ENCODE measurements at places on chromosomes 6 and 20.

DNA sequence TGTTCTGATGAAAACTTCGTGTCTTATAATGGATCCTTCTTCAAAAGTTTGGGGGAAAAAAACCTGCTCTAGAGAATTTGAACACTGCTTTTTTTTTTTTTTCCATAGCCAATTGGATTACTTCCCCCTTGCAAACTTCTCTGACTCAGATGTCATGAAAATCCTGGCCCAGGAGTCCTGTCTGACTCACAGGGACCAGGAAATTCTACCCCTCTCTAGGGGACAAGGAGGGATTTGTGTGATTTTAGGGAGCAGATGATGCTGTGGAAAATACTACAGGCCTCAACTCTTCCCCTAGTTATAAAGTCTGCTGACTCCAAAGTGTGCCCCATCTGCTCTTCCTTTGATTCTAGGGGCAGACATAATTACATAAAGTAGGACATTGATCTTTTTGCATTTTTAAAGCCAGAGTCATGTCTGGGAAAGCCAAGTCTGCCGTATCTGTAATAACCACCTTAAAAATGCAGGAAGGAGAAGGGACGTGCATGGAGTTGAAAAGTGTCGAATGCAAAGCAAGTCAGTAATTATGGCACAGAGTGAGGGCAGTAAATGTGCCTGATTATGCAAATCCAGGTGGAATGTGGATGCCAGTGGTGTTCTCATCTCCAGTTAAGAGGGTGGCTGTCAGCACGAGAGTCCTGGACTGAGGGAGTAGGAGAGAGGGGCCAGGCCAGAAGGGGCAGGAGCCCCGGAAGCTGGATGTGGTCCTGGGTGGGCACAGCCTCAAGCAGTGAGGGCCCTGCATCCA, 144.3 kb upstream of the SULF2 start:
- DNase-seq = peak; percentile 59

DNA sequence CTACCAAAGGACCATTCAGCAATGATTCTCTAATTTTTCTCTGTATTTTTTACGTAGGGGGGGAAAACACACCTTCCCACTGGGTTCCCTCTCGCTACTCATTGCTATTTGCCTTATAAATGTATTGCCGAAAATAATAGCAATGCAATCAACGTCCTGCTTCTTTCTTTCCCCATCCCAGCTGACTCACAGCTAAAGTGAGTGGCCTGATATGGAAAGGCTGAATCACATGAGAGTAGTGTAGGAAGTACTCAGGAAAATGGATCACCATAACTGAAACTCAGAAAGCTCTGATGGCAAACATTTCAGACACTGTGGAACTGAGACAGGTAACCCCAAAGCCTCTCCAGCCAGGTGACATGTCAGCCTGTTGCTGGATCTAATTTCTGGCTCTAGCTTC, 49.3 kb upstream of the SRPK1 start:
- peak; percentile 33 for DNase-seq

GRCh38 chr20:15673206-15673605, 900.0 kb downstream of the KIF16B start:
- peak; percentile 84 for DNase-seq

- no peak for DNase-seq
These were observed 26.5 kb downstream of the ULBP1 start for GRCh38 chr6:149990212-149990660.

- DNase-seq = peak; percentile 38
These were observed 61.3 kb upstream of the FOXQ1 start for GRCh38 chr6:1250489-1251197.

- DNase-seq = no peak
These were observed 63.9 kb upstream of the MRPS10 start for GRCh38 chr6:42281570-42281969.

DNA sequence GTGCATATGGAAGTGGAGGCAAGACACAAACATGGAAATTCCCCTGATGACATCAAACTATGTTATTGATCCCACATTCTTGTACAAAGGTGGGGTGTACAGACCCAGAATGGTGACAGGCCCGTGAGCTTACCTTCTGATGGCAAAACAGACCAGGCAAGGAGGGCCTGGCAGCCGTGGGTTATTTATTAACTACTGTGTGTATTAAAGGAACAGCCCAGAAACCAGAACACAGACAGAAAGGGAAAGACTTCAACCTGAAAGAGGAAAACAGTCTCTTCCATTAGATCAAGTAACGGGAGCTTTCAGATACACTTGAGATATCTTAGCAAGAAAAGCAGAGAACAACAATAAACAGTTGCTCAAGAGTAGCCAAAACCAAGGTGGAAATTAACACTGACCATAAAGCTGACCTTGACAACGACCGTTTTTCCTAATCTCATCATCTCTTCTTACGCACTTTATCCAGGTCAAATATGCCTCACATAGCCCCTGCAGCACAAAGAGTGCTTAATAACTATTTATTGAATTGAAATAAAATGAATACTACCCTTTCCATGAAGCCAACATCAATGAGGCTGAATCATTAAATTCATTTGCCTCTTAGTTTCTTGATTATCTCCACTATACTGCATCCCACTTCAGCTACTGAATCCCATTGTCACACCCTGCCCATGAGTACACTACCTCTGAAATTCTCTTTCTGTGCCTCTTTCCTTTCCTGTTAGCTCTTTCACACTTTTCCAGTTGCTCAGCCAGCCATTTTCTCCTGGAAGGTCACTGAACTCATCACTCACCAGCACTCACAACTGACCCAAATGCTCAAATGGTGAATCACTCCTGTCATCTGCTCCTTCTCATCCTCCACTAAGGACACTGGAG, 67.4 kb downstream of the MOXD1 start:
- DNase-seq = peak; percentile 59

DNA sequence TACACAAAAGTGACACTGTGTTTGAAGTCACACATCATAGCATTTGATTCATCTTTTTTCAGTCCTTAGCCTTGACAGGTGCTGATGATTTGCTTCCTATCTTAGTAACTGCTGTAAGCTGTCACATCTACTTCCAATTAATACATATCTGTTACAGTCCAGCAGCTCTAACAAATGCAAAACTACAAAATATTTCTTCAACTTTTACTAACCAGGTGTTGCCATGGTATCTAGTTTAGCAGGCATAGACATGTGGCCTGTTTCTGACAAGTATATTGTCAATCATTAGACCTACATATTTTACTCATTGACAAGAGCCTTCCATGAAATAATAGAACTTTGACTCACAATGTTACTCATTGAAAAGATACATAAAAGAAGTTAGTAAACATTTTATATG, 1159.7 kb downstream of the GRIK2 start:
- DNase-seq = no peak

DNA sequence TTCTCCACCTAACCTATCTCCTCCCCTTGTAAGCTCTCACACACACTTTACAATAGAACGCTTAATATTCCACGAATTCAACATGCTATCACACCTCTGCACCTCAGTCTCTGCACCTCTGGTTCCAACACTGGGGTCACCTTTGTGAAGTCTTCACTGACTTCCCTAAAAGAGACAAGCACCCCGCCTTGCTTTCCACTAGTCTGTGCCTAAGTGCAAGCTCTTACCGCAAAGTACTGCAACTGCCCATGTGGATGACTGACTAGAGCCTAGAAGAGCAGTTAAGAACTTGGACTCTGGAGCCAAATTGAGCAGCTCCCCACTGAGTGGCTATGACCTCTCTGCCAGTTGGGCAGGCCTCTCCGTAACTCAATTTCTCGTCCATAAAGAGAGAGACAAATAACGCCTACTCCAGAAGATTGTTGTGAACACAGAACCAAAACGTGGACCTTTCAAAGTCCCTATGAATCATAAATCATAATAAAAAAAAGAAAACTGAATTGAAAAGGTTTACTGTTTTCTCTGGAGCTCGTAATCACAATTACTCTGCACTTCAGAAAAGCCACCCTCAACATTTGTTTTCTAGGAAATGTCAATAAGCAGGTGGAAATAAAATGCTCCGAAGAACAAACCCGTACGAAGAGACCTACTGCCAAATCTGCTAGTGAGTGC, 1.2 kb downstream of the IFNGR1 start:
- DNase-seq = no peak

DNA sequence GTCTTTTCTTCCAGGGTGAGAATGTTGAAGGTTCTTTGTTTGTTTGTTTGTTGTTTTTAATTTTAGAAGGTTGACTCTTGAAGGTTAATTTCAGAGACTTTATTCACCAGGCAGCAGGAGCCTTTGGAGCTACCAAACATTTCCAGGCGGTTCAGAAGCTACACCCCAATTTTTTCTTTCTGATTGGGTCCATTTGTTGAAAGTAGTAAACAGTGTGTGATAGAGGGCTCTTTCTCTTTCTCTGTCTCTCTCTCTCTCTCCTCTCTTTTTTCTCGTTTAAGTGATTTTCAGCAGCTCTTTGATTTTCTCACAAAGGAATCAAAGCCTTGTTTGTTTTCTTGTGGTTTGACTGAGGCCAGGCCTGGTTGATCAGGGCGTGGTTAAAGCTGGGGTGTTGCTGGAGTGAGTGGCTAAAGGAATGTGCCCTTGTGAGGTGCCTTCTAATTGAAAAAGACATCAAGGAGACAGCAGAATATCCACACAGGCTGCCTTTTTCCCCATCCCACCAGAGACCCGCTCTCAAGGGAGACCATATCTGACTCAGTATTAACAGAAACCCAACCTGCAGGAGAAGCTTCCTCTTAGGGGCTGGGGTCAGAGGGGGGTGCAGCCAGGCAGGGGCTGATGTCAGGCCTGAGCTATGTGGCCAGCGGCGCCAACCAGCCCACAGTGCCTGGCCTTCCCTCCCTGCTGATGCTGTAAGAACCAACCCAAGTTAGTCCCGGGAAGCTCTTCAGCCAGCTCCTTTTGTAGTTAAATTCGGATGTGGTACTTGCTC, 40.4 kb upstream of the NAA20 start:
- DNase-seq = no peak

DNA sequence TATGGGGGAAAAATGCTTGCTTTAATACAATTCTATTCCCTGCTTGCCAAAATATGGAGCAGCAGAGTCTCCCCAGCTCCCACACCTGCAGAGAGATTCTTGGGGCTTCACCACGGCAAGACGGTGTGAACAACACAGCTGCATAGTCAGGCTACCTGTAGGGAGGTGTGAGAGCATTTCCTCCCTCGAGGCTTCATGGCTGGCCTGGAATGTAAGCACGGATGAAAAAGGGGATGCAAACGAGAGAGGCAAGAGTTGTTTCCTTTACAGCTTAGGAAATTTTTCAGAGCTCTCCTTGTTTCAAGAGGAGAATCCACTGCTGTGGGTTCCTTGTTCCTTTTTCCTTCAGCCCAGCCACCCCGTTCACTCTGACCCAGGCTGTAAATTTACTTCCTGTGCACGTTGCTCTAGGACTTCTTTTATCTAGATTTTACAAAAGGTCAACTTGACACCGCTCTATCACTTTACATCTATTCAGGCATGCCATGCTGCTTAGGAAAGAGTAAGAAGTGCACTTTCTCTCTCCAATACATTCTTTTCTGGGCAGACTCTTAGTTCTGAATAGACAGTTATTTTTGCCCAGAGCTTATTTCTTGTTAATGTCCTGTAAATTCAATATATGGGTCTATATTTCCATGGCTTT, 197.1 kb downstream of the KHDC1L start:
- no peak for DNase-seq

DNA sequence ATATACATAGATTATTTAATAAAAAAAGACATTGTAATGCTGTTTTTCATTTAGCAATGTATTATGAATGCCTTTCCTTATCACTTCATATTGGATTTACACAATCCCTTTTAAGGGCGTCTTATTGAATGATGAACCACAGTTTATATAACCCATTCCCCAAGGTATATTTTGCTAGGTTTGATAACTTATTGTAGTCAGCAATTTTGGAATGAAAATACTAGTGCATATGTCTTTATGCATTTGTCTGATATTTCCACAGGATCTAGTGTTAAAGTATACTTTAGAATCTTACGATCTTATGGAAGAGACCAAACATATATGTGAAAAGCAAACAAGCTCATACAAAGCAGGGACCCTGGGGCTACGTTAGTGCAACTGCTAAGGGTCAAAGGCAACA, 180.4 kb upstream of the RIN2 start:
- DNase-seq = no peak

DNA sequence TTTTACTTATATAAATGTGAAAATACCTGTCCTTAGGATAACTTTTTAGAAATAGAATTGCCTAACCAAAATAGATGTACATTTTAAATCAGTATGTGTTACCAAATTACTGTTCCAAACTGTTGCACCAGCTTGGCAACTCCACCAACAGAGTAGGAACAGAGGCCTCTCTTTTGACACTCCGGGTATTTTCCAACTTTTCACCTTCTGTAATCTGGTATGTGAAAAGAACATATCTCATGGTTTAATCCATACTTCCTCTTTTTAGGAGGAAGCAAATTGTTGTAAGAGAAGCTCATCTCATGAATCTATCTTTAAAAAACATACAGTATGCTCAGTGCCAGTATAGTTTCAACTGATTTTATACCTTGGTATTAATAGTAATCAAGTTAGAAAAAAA, 24.9 kb downstream of the RNF144B start:
- no peak for DNase-seq

- DNase-seq = no peak
These were observed 3.8 kb upstream of the DYNLRB1 start for GRCh38 chr20:34512266-34512954.

DNA sequence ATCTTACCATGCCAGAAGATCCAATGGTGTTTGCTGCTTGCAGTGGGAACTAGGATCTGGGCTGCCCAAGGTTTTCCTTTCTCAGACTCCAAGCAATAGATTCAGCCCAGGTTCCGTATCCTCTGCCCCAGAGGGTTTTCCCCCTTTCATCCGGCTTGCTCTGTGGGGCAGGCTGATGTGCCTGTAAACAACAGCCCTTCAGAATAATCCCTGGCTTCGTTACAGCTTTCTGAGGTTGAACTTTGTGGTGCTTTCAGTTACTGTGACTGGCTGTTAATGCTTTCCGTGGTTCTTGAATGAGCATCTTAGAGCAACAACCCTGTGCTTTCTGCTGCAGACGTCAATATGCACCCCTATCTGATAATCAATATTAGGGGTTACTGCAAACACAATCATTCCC, 400.4 kb downstream of the BTBD3 start:
- no peak for DNase-seq

- peak; percentile 37 for DNase-seq
These were observed 164.7 kb upstream of the PDE7B start for GRCh38 chr6:135686784-135687301.

GRCh38 chr6:49401063-49401462, 62.0 kb downstream of the MMUT start:
- DNase-seq = no peak

- DNase-seq = peak; percentile 60
These were observed 443.9 kb downstream of the CDKAL1 start for GRCh38 chr6:20978151-20978614.
